ENCODE measurements at places on chromosomes 1 and 21.

GRCh38 chr1:41322101-41322661, 39.1 kb upstream of the FOXO6 start:
- H3K36me3 ChIP-seq: no peaks in the 10 kb centered on the region
- H3K4me1 ChIP-seq: peaks cover 22% of the 10 kb centered on the region
- H3K4me3 ChIP-seq: no peak overlapping the region
- no peaks in the 10 kb centered on the region for H3K27me3 ChIP-seq

DNA sequence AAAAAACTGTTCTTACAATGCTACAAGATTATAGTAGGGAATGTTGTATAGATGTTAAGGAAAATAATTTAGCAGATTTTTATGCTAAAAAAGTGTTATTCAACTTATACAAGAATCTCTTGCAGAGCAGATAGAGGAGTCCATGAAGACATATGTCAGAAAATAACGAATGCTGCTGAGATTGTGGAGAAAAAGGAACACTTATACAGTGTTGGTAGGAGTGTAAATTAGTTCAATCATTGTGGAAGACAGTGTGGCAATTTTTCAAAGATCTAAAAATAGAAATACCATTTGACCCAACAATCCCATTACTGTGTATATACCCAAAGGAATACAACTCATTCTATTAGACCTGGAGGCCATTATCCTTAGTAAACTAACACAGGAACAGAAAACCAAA, 286.2 kb upstream of the OLFM3 start:
- DNase-seq: no peak
- H3K27ac ChIP-seq: no peak overlapping the region
- no peaks in the 10 kb centered on the region for H3K4me1 ChIP-seq
- no peak overlapping the region for H3K4me3 ChIP-seq
- H3K36me3 ChIP-seq: no peaks in the 10 kb centered on the region

GRCh38 chr1:8238141-8239038, 79.5 kb upstream of the SLC45A1 start:
- H3K36me3 ChIP-seq: no peaks in the 10 kb centered on the region
- H3K27me3 ChIP-seq: no peaks in the 10 kb centered on the region
- DNase-seq: no peak
- no peak overlapping the region for H3K27ac ChIP-seq

DNA sequence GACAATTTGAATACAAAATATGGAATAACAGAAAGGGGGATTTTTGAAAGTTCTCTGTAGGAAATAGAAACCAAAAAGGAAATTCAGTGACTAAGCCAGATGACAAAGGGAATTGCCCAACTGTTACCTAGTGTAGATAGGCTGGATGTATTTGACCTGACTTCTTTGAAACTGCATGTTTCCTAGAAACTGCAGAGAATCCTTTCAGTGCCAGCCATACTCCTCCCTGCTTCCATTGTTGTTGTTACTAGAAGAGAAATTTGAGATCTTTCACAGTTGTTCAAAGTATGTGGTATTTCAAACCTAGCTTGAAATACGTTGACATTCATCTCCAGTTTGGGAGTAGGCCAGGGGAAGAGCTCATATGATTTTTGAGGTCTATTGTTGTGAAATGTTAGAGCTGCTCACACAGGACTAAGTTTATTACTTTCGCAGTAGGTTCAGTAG, 1.8 kb upstream of the GBP5 start:
- no peaks in the 10 kb centered on the region for H3K36me3 ChIP-seq
- DNase-seq: no peak
- no peak overlapping the region for H3K27ac ChIP-seq
- H3K4me3 ChIP-seq: no peak overlapping the region
- no peaks in the 10 kb centered on the region for H3K27me3 ChIP-seq

DNA sequence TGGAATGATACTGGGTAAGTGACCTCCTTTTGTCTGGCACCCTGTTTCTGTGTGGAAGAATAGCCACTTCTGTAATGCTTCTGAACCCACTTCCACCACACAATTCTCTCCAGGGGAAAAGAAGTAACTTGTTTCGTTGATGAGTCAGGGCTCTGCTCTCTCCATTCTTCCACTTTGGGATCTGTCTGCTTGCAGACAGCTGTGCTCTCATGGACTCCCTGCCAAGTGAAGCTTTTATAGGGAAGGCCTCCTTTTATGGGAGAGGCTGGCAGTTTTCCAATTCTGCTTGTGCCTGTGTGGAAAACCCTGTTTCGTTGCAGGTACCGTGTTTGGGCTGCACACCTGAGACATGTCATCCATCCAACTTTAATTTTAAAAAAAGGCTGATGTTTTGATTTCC, 130.7 kb downstream of the GIPC2 start:
- no peaks in the 10 kb centered on the region for H3K4me1 ChIP-seq
- H3K36me3 ChIP-seq: no peaks in the 10 kb centered on the region
- no peak overlapping the region for H3K27ac ChIP-seq
- no peak overlapping the region for H3K4me3 ChIP-seq
- DNase-seq: no peak
- no peaks in the 10 kb centered on the region for H3K27me3 ChIP-seq

GRCh38 chr1:36352910-36353878, 29.7 kb upstream of the EVA1B start:
- H3K27me3 ChIP-seq: no peaks in the 10 kb centered on the region
- no peak overlapping the region for H3K27ac ChIP-seq
- H3K36me3 ChIP-seq: peaks cover 36% of the 10 kb centered on the region
- no peaks in the 10 kb centered on the region for H3K4me1 ChIP-seq

GRCh38 chr1:38183096-38183495, 136.5 kb upstream of the POU3F1 start:
- H3K36me3 ChIP-seq: no peaks in the 10 kb centered on the region
- no peak overlapping the region for H3K27ac ChIP-seq
- H3K4me1 ChIP-seq: no peaks in the 10 kb centered on the region
- H3K27me3 ChIP-seq: no peaks in the 10 kb centered on the region

DNA sequence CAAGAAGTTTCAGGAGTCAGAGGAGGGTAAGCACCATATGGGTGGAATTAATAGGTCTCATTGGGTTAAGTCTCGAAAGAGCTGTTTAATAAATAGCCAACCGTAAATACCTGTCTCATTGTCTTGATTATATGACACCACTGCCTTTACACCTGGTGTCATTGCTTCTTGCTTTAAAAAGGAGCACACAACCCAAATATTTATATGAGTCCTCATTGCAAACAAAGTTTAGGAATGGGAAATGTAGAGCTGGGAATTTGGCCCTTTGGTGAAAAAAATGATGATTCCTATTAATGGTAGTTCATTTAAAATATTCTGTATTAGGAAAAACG, 2.1 kb downstream of the BACH1 start:
- no peak for DNase-seq
- H3K36me3 ChIP-seq: no peaks in the 10 kb centered on the region
- peak overlapping the region; percentile 33 for H3K4me3 ChIP-seq
- H3K27ac ChIP-seq: peak overlapping the region; percentile 92
- no peaks in the 10 kb centered on the region for H3K27me3 ChIP-seq
- H3K4me1 ChIP-seq: peaks cover 59% of the 10 kb centered on the region

DNA sequence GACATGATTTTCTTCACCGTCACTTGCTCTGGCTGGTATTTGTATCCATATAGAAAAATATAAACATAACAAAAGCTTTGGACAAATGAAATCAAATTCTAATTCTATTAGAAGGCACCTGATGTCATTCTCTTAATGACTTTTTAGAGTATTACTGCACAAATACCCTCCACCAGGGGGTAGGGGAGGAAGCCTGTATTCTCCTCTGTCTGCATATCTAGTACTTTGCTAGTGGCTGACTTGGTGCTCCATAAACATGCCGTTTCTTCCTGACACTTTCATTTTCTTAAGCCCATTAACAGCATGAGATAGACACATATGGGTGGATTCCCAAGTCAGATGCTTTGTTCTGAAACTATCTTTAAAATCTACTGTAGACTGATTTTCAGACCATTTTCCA, 20.6 kb upstream of the KCNJ15 start:
- no peak overlapping the region for H3K4me3 ChIP-seq
- peaks cover 20% of the 10 kb centered on the region for H3K4me1 ChIP-seq
- no peaks in the 10 kb centered on the region for H3K27me3 ChIP-seq
- DNase-seq: no peak
- H3K36me3 ChIP-seq: no peaks in the 10 kb centered on the region

DNA sequence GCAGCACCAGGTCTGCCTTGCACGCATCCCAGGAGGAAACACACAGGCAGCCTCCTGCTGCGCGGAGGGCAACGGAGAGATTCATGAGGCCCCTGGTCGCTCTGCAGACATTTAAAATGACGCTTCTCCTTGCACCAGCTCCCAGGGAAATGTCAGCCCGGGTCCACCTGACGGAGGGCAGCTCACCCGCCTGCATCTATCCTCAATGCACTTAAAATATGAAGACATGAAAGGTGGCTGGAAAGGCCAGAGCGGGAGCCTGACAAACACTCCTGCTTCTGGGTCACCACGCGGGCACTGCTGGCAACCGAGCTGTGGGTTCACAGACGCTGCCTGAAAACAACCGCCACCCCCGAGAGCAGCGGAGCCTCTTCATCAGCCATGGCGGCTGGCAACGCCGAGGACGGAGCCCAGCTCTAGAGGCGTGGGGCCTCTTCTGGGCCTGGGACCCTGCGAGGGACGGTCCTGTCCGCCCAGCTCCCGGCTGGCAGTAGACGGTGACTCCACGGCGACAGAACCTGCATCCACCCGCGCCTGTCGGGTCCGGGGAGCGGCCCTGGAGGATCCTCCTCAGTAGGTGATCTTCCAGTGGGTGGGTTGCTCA, 22.7 kb downstream of the POFUT2 start:
- no peak overlapping the region for H3K27ac ChIP-seq
- no peaks in the 10 kb centered on the region for H3K27me3 ChIP-seq
- no peak overlapping the region for H3K4me3 ChIP-seq
- DNase-seq: no peak
- peaks cover 27% of the 10 kb centered on the region for H3K36me3 ChIP-seq
- no peaks in the 10 kb centered on the region for H3K4me1 ChIP-seq

DNA sequence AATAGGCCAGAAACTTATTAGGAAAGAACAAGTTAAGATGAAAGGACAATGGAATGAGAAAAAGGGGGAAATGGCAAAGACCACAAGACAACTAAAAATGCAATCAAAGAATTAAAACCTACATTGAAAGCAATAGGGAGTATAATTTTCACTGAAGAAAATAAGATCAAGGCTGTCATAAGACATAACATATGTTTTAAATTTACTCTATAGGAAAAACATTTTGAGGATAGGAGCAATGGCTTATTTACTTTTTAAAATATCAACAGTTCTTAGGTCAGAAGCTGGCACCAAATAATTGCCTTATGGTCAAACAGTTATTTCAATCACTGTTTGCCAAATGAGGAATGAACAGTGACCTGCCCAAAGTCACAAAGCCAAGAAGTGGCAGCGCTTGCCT, 171.2 kb upstream of the HOOK1 start:
- DNase-seq: no peak
- no peak overlapping the region for H3K4me3 ChIP-seq
- no peaks in the 10 kb centered on the region for H3K27me3 ChIP-seq

GRCh38 chr21:20329636-20330035, 668.6 kb upstream of the NCAM2 start:
- H3K36me3 ChIP-seq: no peaks in the 10 kb centered on the region
- H3K27ac ChIP-seq: no peak overlapping the region
- no peaks in the 10 kb centered on the region for H3K4me1 ChIP-seq
- DNase-seq: no peak
- no peak overlapping the region for H3K4me3 ChIP-seq

DNA sequence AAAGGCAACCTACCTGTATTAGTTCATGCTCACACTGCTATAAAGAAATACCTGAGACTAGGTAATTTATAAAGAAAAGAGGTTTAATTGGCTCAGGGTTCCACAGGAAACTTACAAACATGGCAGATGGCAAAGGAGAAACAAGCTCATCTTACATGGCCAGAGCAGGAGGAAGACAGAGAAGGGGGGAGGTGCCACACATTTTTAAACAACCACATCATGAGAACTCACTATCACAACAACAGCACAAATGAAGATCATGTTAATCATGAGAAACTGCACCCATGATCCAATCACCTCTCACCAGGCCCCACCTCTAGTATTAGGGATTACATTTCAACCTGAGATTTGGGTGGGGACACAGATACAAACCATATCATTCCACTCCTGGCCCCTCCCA, 90.6 kb upstream of the KCTD3 start:
- no peaks in the 10 kb centered on the region for H3K36me3 ChIP-seq
- H3K4me3 ChIP-seq: no peak overlapping the region
- H3K27me3 ChIP-seq: no peaks in the 10 kb centered on the region

DNA sequence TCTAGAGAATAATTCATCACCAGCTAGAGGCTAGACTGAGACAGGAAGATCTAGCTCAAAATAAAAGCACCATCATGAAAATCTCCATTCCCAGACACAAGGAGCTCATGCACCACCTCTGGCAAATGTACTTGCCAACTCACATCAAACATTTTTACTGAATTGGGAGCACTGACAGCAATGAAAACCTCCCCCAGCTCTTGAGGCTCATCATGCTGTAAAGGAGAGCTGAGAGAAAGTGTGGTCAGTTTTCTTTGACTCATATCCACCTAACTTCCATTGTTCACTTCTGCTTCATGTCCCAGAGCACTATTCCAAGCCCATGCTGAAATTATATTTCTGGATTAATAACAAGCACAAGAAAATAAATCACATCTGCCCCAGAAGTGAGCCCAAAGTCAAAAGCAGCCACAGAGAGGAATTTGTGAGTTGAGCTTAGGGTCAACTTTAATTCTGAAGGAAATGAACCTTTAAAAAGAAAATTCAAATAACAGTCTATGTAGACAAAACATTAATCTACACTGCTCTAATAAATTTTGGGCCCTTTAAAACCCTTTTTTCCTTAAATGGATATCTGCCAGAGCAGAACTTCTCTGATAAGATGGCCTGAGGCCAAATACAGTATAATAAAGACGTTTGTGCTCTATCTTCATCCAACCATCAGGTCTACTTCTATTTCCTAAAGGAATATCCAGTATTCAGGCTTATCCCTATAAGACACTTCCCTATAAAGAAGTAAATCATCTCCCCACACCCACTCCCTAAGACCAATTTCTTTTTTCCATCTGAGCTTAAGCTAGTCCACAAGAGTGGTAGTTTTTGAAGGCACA, 85.9 kb upstream of the ADAM30 start:
- no peak overlapping the region for H3K4me3 ChIP-seq
- no peaks in the 10 kb centered on the region for H3K36me3 ChIP-seq
- H3K27ac ChIP-seq: no peak overlapping the region
- no peak for DNase-seq
- H3K4me1 ChIP-seq: peaks cover 14% of the 10 kb centered on the region
- no peaks in the 10 kb centered on the region for H3K27me3 ChIP-seq

DNA sequence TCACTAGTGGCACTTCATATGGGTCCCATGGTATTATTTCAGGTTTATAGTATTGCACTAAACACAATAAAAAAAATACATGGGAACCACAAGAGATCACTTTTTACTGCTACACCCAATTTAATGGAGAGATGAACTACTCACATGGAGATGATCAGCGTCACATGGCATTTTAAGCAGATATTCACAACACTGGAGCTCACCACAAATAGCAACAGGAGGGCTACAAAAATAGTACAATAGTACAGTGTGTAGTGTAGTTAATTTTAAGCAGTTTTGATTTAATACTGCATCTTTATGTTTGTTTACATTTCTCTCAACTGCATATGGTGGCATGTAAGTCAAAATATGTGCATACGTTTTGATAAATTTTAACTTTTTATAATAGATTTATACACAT, 31.0 kb downstream of the SNX7 start:
- H3K27ac ChIP-seq: no peak overlapping the region
- no peak overlapping the region for H3K4me3 ChIP-seq
- no peaks in the 10 kb centered on the region for H3K27me3 ChIP-seq
- no peak for DNase-seq
- no peaks in the 10 kb centered on the region for H3K4me1 ChIP-seq

GRCh38 chr1:224170748-224171478, 12.1 kb upstream of the DEGS1 start:
- no peaks in the 10 kb centered on the region for H3K4me1 ChIP-seq
- no peak overlapping the region for H3K4me3 ChIP-seq
- H3K27me3 ChIP-seq: no peaks in the 10 kb centered on the region
- no peak overlapping the region for H3K27ac ChIP-seq
- H3K36me3 ChIP-seq: no peaks in the 10 kb centered on the region
